ENCODE measurements at places on chromosomes 3 and 15.

GRCh38 chr15:96406701-96407100 is 76.2 kb downstream of the NR2F2 start:
- no peak for DNase-seq

GRCh38 chr3:21876782-21877181 is 125.8 kb upstream of the ZNF385D start:
- DNase-seq = no peak

DNA sequence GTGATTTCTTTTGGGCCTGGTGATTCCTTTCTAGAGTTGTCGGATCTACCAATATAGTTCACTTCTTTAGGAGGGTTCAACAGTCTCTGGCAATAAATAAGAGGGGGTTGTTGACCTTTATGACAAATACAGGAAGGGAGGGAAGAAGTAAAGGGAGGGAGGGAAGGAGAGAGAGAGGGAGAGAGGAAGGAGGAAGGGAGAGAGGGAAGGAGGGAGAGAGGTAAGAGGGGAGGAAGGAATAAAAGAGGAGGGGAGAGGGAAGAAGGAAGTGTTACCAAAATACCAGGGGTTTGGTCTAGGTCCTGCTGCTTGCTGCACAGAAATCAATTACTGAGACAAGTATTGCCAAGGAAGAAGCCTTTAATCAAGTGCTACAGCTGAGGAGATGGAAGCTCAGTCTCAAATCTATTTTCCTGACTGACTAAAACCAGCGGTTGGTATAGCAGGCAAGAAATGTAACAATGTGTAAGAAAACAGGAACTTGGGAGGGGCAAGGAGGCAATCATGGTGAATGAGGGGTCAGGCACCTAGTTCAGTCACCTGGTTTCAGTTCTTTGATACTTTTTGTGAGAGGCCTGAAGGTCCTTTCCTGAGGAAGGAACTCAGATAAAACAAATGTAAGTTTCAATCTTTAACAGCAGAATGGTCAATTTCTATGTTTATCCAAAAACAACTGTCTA is 14.1 kb upstream of the TMEM40 start:
- no peak for DNase-seq

GRCh38 chr15:83695901-83696425 is 42.0 kb downstream of the ADAMTSL3 start:
- no peak for DNase-seq

GRCh38 chr3:69542089-69542804 is 156.4 kb upstream of the FRMD4B start:
- no peak for DNase-seq

- no peak for DNase-seq
Observed at GRCh38 chr3:21662403-21662802, 88.6 kb downstream of the ZNF385D start.

DNA sequence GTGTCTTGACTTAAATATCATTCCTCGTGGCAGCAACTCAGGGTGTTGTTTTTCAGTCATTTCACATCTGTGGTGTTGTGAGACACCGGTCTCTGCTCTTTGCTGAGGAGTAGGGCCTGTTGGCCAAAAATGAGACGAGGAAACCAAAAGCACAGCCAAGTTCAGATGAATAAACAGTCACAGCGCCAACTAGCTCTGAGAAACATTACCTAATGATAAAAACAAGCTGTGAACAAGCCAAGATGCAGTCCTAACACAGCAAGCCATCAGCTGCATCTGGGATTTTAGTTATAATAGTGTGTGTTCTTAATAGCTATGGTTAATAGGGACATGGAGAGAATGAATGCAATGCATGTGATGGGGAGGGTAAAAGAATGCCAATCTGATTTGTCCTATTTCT is 843.4 kb upstream of the DPPA4 start:
- no peak for DNase-seq

DNA sequence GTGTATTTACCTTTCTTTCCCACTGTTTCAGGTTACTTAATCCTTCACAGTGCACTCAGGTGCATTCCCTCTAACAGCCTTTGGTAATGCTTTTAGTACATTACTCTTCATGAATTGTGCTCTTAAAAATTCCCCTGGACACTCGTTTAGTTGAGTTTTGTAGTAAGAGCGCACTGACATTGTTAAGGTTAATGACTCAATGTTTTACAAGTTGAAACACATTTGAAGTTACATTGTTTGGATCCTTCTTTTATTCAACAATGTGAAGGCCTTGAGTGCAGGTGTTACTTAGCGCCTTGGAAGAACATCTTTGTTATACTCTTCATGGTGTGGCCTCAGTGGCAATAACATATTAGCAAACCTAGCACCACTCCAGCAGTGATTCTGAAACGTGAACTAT is 739.6 kb downstream of the NAALADL2 start:
- no peak for DNase-seq

DNA sequence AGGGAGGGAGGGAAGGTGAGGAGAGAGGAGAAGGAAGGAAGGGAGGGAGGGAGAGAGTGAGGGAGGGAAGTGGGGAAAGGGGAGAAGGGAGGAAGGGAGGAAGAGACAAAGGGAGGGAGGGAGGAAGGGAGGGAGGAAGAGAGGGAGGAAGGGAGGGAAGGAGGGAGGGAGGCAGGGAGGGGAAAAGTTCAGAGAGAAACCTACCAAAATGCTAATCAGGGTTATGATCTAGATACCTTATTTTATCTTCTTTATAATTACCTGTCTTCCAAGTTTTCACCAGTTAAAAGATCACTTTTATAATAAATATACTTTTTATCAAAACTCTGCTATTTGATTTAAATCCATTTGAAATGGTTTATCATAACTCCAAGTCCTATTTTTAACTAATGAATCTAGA is 44.4 kb downstream of the FAM174B start:
- DNase-seq = no peak

DNA sequence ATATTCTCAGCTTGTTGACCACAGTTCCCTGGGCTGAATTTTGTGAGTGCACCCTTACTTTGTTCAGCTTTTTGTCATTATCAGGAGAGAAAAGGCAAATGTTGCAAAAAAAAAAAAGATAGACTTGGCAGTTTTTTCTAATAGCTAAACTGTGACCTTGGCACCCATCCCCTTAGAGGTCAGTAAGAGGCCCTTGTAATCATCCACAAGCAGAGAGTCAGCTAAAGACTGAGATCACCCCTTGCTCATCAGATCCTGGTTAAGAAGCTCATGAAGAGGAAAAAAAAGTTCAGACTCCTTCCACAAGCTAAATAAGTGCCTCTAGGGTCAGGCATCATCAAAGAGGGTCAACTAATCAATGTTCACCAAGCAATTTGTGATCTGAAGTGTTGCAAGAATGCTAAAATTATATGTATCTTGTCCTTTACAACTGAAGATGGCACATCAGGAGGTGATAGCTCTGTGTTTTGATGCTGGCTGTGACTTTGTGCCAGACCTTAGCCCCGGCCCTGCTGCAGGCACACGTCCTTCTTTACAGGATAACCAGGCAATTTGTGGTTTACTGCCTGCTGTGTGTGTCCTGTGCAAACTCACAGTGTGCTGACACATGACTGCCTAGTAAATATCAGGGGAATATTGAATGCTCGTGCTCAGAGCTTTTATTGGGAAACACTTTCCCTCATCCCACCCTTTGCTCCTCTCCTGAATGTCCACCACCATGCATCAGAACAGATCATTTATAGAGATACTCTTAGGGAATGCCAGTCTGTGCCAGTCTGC is 262.9 kb downstream of the IL5RA start:
- DNase-seq = no peak
